ENCODE measurements at places on chromosomes 3 and 15. TPM values are rescaled to one million over a fixed set of nuclear protein-coding genes. Genes with fewer than 3 reads are reported as not detected.

The ABI3BP gene
- total RNA-seq = 3.1 TPM

The GPR87 gene
- 51.8 TPM for total RNA-seq

The PLA2G4D gene
- not detected for total RNA-seq

The JAGN1 gene
- total RNA-seq = 55.4 TPM

The CADPS gene
- not detected for total RNA-seq
